ENCODE measurements at places on chromosomes 5 and 9.

GRCh38 chr5:95332158-95332557 is 47.3 kb upstream of the MCTP1 start:
- DNase-seq, result no peak

DNA sequence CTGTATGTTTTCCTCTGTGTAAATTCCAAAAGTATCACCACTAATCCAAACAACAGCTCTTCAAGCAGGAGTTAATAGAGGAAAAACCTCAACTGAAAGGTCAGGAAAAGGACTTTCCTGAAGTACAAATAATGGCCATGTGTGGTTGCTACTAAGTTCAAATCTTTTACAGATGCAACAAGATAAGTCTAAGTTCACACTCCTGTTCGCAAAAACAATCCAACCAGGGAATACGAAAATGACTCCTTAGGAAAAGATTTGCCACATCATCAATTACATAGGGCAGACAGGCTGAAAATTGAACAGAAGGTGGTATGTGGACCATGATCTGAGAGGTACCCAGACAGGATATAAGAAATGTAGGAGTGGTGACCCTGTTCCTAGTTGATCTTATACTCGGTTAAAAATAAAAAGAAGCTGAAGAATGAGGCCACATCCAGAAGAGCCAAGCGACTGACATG is 210.2 kb downstream of the TSSK1B start:
- no peak for DNase-seq

- DNase-seq, result no peak
Measured at GRCh38 chr5:178667688-178668087, 40.8 kb upstream of the CLK4 start.

- DNase-seq, result peak; percentile 24
Measured at GRCh38 chr9:79477955-79478771, 93.6 kb upstream of the TLE4 start.

DNA sequence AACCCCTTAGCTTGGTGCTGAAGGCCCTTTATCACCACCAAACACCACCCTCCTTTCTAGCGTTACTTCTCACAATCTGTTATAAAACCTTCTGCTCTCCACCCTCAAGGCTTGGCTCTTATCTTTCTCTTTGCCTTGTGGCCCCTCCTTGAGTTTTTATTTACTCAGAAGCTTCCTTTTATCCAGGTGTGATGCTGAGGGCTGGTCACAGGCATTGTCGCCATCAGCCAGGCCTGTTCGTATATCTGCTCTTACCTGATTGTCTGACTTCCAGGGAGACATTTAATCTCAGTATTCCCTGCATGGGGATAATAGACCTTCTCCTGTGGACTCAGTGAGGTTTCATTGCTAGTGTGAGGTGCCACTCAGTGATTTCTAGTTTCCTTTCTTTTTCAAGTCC is 34.2 kb downstream of the MEGF10 start:
- DNase-seq, result no peak

- DNase-seq, result no peak
Measured at GRCh38 chr5:40258222-40258621, 421.5 kb upstream of the PTGER4 start.

DNA sequence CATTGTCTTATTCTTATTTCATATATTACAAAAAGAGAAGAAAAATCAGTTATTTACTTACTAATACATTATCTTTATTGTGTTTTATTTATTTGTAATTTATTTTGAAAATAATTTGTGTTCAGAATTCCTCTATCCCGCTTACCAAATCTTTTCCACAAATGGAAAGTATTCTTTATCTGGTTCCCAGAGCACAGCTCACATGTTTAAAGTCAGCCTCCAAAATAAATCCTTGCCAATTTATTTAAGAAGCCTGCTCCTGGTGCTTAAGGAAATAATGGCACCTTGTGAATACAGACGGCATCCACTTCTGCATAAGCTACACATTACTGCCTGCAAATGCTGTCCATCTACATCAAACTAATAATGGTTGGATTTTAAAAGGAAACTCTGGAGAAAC is 435.4 kb downstream of the MTRR start:
- no peak for DNase-seq
